Activated T-helper 2 cell treated with anti-CD3 and anti-CD28 coated beads, Interferon-gamma antibody, Interleukin-2, Interleukin-4, amounts not matched to agents 10 μg/mL and 5 μg/mL and 100 μg/mL, durations not matched to agents 14 hours and 24 hours and 36 hours (primary cell): ENCODE measurements at places on chromosomes 6 and 20.

- DNase-seq: no peak
Observed at GRCh38 chr6:15916581-15916980, 212.3 kb upstream of the MYLIP start.

DNA sequence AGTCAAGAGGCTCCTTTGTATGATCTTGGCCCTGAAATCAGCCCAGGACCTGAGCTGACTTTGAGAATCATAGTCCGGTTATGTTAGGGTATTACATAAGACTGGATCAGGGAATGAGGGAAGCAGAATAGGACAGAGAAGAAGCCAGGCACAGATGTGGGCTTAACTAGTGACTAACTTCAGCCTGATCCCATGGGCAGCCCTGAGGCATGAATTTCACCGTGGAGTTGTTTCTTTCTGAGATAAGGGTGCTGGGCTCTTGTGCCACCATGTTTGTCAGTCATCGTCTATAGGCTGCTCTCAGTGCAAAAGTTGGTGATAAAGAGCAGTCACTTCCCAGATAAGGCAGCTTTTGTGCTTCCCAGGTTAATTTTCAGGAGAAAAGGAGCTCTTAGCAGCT is 544.7 kb upstream of the SPTLC3 start:
- DNase-seq: no peak

DNA sequence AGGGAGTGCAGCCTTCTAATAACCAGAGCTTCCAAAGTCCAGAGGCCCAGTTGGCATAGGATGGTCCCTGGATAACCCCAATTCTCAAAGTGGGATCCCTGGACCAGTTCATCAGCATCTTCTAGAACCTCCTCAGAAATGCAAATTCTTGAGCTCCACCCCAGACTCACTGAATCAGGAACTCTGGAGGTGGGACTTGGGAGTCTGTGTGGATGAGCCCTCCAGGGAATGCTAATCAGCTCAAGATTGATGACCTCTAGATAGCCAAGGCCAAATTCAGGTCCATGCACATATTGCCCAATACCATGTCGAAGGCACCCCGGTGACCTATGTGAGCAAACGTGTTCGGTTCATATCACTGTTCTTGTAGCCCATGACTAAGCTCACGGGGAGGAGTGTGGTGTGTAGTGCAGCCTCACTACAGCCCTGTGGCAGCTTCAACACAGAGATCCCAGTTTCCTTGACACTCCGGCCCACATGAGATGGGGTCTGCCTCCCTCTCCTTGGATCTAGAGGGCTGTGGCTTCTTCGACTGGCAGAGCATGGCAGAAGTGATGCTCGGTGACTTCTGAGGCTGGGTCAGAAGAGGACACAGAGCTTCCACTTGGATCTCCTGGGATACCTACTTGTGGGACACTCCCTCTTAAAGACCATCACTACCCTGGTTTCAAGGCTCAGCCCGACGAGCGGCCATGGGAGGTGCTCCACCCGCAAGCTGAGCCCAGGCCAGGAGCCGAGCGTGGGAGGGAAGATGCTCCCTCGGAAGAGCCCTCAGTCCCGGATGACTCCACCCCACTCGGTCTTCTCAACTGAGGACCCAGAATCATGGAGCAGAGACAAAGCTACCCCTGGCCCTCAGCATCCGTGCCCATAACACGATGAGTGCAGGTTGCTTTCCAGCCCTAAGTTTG is 151.1 kb upstream of the CST7 start:
- no peak for DNase-seq

- no peak for DNase-seq
Observed at GRCh38 chr6:56938649-56939191, 16.2 kb upstream of the BEND6 start.
